ENCODE measurements at places on chromosomes 1 and 21. TPM values are rescaled to one million over a fixed set of nuclear protein-coding genes. Genes with fewer than 3 reads are reported as not detected.

F13B gene
- 0.13 TPM for total RNA-seq

DNA sequence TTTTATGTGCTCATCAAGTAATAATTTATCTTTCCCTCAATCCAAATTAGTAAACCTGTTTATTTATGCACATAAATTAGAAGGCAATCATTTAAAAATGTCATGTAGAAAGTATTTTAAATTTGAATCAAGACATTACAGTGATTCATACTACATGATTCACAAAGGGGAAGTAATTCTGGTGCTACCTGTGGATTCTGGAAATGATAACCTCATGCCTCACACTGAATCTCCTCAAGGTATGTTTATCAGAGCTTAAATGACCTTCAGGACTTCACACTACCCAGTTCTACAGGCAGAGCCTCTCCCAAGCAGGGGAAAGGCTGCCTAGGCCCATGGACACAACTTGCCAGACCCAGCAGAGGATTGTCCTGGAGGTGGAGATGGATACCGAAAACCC lies 25.2 kb upstream of the TDRD10 start:
- peak; percentile 79 for ATAC-seq

DNA sequence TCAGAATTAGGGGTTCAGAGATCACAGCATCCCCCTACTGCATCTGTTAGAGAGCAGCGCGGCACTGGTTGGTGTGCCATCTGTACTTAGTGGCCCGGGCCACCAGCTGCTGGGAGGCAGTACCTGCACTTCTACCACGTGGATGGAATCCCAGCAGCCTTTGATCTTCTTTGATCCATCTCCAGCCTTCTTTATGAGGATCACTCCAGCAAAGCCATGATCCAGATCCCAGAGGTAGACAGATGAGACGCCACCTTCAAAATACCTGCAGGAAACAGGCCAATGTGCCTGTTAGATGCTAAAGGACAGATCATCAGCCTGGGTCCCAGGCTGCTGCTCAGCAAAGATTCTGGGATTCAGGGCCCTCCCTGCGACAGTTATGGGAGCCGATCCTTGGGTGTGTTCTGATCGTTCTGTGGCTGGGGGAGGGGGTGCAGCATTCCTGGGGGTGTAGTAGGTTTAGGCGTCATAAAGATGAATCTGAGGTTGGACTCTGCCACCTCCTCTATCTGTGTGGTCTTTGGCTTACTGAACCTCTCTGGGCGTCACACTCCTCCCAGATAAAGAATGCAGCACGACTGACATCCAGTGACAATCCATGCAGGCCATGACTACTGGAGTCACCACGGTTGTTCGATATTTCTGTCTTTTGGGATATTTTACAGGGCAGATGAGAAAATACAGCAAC lies 45.3 kb downstream of the SLC66A1 start:
- no peak for ATAC-seq

DNA sequence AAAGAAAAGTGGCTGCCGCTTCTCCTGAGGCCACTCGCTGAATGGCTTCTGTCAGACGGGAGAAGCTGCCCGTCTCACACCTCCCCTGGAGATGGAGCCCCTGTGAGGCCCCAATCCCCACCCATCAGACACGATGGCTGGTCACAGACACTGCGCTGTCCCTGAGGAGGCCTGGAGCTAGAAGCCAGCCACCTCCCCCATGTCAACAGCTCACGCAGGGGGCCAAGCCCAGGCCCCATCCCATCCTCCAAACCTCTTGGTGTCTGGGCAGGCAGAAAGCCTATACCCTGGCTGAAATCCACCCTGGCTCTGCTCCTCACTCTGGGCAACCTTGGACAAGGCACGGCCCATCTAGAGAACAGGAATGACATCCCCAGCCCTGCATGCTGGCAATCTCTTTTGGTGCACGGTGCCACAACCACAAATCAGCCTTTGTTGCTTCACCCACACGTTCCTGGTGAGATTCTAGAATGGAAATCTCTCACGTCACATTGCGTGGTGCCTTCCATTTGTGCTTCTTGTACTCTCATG lies 273.9 kb upstream of the VAMP3 start:
- no peak for ATAC-seq

XCL1 gene
- 0.50 TPM for total RNA-seq

DNA sequence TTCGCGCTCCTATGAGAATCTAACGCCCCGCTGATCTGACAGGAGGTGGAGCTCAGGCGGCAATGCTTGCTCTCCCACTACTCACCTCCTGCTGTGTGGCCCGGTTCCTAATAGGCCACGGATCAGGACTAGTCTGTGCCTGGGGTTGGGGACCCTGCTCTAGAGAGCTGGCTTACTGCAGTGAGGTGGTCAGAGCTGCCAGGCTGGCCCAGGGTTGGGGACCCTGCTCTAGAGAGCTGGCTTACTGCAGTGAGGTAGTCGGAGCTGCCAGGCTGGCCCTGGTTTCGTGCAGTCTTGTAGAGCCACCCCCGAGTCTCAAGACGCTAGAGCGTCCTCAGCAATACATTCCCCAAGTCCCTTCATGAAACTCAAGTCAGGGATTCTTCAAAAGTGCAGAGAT lies 27.5 kb downstream of the SLC37A1 start:
- ATAC-seq: no peak

DNA sequence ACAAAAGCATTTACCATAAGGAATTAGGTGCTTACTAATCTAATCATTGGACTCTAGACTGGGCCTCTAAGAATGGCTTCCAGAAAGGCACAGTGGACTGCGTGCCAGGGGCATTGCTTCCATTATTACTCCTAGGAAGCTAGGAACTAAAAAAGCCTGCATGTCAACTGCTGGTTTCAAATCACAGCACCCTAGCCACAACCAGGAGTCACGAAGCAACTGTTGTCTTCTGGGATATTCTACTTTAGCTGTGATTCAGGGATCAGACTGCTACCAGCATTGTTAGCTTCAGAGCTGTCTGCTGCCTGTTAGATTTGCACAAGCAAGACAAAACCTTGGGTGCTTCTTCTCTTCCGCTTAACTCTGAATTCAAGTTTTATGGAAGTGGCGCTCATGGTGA lies 38.3 kb downstream of the DNM3 start:
- ATAC-seq: no peak
